ENCODE measurements at places on chromosomes 5 and 9.

DNA sequence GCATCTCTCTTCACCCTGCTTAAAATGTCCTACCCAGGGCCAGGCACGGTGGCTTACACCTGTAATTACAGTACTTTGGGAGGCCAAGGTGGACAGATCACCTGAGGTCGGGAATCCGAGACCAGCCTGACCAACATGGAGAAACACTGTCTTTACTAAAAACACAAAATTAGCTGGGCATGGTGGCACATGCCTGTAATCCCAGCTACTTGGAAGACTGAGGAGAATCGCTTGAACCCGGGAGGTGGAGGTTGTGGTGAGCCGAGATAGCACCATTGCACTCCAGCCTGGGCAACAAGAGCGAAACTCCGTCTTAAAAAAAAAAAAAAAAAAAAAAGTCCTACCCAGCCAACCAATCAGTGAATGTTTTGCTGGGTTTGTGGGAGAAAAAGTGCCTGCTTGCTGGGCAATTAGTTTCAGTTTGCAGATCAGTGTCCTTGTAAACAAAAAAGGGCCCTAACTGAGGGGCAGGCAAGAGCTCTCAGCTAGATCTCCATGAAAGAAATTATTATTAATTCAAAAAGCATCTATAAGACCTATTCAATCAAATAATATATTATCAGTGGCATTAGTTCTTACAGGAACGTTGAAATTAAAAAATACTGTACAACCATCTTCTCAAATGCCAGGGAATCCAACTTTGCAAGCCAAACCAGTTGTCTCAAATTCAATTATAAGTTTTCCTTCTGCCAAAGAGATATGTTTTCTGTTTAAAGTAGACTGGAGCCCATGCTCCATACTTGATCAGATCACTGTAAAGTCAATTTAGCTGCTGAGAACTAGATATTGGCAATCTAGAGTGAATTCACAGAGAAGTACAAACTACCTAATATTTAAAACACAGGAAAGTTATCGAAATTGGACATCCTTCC lies 3.9 kb downstream of the MEGF9 start:
- DNase-seq = peak; percentile 61

DNA sequence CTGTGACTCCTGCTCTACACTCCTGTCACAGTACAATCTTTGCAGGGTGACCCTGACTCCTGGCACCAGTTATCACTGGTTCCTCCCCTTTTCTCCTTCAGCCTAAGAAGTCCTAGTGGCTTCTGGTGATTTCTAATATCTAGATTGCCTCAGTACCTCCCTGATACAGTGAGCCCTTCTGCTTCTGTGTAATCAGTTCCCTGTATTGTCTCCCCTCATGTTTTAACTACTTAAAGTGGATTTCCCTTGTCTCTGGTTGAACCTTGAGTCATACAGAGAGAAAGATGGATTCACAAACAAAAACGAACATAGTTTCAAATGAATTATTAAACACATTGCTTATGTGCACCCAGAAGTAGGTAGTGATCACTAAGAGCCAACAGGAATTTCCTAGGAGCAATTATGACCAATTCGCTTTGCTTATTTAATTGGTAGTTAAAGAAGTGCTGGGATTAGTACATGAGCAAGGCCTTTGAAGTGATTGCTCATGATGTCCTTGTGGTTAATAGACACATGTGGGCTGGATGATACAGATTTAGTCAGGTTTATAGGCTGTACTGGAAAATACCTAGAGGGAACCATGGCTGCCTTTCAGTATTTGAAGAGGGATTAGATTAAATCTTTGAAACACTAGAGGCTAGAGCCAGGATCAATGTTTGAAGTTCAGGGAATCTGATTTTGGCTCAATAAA lies 145.8 kb upstream of the MEF2C start:
- no peak for DNase-seq

DNA sequence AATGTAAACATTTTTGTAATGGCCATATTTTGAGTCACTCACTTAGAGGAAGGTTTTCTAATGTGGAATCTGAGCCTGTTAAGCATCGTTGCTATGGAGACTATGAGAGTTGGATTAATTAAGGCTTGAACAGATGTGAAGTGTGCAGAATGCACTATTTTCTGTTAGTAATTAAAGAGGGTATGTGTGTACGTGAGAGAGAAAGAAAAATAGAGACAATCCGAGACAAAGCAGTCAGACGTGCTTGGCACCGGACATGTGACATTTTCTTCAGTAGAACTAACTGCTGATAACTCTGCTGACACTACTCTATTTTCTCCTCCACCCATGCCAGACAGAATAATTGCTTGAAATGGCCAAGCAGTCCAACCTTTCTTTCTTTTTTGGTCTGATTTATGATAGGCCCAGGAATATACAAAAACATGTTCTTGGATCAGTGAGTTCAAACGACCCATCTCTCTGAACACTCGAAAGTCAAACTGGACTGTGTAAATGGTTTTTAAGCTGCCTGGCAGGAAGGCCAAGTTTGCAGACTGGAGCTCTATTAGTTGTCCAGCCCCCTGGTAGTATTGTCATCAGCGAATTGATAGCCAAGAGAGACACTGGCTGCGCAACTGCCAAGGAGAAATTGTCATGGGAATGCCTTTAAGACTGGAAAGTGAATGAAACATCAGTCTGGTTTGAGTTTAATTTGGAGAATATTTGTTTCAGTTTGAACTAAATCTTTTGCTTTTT lies 322.1 kb downstream of the ARHGEF28 start:
- DNase-seq = peak; percentile 83

DNA sequence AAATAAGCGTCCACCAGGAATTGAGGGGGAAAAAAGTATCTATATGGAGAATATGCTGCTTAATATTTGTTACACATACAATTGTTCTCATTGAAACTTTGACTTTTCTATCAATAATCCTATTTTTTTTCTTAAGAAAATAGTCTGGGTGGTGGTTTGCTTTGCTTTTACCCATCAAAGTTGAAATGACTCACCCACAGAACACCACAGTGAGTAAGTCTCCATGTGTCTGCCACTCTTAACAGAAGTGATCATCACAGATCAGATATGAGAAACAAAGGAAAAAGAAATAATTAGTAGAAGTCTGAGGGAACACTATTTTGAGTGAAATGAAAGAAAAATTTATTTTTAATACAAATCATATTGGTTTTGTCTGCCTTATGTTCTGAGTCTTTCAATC lies 742.8 kb downstream of the CDH9 start:
- no peak for DNase-seq

DNA sequence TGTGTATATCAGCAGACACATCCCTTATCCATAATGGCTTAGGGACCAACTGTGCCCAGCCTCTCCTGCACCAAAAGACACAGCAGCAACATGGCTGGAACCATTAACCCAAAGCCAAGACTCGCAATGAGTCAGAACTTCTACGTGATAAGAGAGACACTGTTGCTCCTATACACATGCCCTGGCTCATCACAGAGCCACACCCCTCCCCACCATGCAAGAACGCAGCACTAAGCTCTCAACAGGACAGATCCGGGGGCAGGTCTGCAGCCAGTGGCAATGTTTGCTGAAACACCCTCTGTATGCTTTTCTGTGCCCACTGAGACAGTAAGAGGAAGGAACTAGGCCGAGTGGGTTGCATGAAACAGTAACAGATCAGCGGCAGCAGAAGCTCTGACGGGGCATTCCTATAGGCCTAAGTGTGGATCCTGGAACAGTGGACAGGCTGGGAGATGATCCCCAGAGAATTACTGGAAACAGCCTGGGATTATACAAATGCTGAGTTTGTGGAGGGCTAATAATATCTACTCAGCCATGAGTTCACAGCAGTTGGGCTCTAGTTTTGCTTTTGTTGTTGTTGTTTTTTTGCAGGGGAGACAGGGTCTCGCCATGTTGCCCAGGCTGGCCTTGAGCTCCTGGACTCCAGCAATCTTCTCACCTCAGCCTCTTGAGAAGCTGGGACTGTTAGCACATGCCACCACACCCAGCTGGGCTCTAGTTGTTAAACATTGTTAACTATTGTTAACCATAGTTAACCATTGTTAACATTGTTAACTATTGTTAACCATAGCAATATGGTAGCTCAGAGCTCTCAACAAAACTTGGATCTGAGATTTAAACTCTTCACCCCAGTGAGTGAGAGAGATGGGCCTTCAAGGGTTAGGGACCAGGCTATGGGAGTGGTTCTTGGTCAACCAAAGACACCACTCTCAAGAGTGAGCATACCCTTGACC lies 41.0 kb downstream of the B4GALT1 start:
- no peak for DNase-seq

DNA sequence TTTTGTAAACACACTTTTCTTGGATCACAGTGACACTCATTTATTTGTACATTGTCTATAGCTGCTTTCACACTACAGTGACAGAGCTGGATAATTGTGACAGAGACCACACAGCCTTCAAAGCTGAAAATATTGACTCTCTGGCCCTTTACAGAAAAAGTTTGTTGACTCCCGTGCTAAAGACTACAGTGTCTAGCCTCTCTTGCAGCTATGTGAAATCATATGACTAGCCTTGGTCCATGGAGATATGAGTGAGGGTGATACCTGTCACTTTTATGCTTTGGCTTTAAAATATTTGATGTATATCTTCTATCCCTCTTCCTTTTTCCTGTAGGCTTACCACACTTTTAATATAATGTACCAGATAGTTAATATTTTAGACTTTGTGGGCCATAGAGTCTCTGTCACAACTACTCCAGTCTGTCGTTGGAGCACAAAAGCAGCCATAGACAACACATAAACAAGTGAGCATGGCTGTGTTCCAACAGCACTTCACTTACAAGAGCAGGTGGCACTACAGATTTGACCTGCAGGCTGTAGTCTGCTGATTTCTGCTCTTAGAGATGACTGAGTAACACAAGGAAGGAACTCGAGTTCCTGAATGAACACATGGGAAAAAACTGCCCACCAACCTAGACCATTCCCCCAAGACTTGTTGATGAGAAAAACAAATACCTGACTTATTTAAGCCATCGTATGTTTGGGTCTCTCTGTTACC lies 73.5 kb upstream of the ANKRD55 start:
- DNase-seq = peak; percentile 31

GRCh38 chr5:124908581-124909451 lies 162.4 kb upstream of the ZNF608 start:
- DNase-seq = peak; percentile 38

- DNase-seq = no peak
Observed at GRCh38 chr5:77312413-77312812, 101.9 kb downstream of the PDE8B start.

- DNase-seq = no peak
Observed at GRCh38 chr9:28941856-28942255, 1368.6 kb upstream of the C9orf72 start.

- DNase-seq = no peak
Observed at GRCh38 chr5:137105351-137106035, 393.6 kb downstream of the SPOCK1 start.

DNA sequence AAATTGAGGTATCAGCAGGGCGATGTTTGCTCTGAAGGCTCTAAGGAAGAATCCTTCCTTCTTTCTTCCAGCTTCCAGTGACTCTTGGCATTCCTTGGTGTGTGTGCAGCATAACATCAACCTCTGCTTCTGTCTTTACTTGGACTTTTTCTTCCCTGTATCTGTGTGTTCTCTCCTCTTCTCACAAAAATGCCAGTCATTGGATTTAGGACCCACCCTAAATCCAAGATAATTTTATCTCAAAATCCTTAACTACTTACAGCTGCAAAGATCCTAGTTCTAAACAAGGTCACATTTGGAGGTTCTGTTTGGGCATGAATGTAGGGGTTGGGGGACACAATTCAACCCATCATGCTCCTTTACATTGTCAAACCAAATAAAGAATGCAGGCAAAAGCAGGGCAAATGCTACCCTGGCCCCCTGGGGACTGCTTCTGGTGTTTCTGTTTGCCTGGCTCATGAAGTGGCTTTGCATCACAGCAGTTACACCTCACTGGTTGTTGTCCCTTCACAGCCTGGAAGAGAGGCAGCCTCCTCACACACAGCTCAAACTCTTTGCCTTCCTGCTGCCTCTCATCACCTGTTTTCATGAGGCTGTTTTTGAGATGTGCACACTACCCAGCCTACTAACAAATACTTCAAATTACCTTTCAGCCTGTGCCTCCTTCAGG lies 64.8 kb upstream of the PLCXD3 start:
- DNase-seq = no peak

GRCh38 chr5:58786711-58787303 lies 203.9 kb downstream of the RAB3C start:
- DNase-seq = no peak

DNA sequence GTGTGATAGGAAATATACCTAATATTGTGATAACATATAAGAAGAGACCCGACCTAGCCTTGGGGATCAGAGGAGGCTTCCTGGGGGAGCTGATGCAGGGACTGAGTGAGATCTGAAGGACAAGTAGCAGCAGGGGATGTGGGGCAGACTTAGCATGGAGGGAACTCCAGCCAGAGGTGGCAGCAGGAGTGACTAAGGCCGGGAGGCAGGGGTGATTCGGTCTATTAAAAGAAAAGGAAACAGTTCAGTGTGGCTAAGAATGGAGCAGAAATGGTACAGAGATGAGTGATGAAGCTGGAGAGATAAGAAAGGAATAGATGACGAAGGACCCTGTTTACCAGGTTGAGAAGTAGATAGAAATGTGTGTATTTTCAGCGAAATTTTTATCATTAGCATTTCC lies 408.8 kb downstream of the ENC1 start:
- DNase-seq = no peak

- DNase-seq = no peak
Observed at GRCh38 chr5:66985417-66985816, 211.2 kb downstream of the CD180 start.

- DNase-seq = no peak
Observed at GRCh38 chr9:130530938-130531337, 48.4 kb upstream of the FUBP3 start.

DNA sequence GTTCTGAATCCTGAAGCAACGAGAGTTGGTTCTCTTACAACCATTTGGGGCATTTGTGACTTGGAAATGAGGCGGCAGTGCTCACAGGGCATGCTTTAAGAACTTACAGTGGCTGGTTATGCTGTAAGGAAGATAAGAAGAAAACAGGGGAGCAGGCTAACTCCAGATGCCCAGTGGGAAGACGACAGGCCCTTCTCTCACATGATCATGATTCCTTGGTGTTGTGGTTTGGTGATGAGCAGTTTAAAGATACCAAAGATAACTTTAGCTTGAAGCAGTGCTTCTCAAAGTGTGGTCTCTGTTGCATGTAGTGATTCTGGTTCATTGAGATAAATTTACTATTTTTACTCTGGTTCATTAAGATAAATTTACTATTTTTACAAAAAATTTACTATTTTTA lies 2.6 kb upstream of the HABP4 start:
- no peak for DNase-seq

DNA sequence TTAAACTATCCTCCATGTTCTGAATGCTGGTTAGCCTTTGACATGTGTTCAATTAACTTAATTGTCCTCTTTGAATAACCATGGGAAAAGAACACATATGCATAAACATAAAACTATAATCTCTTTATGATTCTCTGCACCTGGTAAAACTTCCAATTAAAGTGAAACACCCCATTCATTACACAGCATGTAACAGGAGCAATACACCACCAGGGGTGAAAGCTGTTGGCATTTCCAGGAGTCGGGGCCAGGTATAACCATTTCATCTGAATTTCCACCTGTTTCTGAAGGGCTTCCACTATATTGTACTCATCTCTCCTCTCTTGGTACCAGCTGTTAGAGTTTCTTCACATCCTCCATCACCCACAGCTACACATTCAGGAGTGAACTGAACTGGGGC lies 303.8 kb downstream of the EDIL3 start:
- peak; percentile 6 for DNase-seq
